ENCODE measurements at places on chromosomes 11 and 22.

DNA sequence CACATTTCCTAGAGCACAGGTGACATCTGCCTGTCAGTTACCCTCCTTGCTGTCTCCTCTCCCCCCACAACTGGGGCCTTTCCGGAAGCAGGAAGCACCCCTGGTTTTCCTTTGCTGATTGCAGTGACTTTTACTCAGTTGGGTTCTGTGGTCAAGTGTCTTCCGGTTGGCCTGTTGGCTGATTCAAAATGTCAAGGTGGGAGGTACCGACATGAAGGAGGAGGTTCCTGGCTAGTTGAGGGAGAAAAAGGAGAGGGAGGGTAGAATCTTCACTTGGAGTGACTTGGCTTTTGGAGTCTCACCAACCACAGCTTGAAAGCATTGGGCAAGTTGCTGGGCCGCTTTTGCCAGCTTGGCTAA is 9.3 kb upstream of the ADAMTS15 start:
- no peak for DNase-seq

GRCh38 chr22:50641696-50642607 is 14.0 kb upstream of the ARSA start:
- DNase-seq = no peak

GRCh38 chr11:34495724-34496377 is 17.7 kb downstream of the ELF5 start:
- DNase-seq = peak; percentile 72

- no peak for DNase-seq
Observed at GRCh38 chr22:44640618-44641155, 61.3 kb upstream of the PRR5 start.
